ENCODE measurements at places on chromosomes 6 and 20.
A peak's percentile ranks its signal among the peaks of the same experiment; 100 is the strongest.

DNA sequence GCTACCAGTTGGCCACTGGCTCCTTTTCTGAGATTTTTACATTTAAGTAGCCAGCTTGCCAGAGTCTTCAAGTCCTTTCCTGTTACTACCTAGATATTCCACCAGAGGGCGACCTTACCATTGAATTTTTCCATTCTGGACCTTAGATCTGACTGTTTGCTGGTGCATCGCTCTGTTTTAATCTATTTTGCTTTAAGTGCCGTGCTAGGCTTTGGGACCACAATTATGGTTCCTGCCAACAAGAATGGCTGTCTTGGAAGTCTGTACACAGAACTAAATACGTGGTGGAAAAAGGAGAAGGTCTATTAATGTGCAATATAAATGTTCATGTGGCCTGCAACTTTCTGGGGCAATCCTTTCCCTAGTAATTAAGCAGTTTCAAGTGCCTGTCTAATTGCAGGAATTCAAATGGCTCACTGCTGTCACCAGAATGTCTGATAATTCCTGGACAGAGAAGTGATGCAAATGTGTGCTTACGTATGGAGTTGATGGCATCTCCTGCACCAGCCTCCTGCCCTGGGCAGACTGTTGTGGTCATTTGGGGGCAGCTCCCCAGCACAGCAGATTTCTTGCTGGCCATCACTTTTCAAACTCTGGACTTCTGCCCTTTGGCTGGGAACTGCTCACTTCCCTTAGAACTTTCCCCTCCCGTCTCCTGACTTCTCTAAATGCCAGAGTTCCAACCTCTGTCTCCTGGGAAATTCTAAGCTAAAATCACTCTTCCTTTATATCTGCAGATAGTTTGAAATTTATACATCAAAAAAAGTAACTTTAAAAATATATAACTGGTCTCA lies 5.6 kb upstream of the HLA-DOA start:
- DNase-seq = peak; percentile 70

GRCh38 chr20:46751856-46752255 lies 42.4 kb downstream of the SLC2A10 start:
- no peak for DNase-seq

DNA sequence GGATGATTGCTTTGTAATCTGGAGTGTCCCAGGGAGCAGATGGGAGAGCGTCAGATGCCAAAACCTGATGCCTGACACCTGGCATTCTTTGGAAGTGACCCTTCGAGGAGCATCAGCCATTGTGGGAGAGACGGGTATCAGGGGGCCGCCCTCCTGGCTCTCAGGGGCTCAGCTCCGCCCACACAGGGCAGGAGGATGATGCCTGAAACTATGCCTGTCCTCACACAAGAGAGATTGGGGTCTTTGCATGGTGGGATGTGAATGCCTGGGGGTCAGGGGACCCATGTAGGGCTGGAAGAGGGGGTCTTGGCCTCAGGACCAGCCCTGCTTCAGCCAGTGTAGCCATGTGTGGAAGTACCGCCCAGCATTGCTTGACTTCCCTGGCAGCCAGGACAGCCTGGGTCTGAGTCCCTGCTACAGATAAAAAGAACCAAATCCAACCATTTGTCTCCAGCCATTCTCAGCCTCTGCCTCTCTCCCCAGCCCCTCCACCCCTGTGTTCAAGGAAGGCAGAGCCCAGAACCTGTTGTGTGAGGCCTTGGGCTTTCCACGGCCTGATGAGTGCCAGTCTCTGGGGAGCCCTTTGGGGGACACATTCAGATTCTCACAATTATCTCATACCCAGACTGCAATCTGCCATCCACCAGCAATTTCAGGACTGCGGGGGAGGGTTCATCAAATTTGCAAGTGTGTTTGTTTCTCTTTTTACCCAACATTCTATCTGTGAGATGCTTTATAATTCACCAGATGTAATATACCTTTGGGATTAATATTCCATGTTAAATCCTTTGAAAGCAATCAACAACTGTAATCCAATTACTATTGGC lies 371.2 kb downstream of the PREX1 start:
- no peak for DNase-seq

DNA sequence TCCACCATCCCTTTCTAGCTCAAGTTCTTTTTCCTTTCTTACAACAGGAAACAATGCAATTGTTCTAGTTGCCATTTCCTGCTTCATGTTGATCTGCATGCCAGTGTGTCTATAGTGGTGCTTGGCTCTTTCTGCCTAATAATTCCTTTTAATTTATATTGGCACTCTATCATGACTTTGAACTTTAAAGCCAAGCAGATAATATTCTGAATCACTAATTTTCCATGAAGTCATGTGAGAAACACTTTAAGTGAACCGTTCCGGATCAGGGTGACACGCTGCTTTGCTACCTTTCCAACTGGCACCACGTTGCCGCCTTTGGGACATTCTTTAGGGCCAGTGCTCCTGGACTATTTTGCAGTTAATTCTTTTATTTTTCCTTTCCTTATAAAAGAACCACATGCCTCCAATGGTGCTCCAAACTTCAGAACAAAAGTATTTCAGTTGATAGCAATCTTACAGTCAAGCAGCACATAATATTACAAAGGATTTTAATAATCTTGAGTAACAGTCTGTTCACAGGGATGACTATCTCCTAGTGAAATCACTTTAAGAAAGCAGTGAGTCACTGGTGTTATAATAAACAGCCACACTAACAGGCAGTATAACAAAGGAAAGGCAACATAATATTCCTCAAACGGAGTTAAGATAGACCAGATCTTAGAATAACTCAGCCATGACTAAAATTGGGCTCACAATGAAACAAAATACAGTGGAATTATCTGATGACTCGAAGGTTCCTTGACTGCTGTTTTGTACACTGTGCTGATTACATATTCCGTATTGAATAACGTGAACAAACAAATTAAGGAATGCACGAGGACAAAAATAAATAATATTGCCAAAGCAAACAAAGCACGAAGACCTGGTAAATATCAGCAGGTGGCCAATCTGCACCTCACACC lies 19.0 kb upstream of the BLOC1S5 start:
- no peak for DNase-seq

DNA sequence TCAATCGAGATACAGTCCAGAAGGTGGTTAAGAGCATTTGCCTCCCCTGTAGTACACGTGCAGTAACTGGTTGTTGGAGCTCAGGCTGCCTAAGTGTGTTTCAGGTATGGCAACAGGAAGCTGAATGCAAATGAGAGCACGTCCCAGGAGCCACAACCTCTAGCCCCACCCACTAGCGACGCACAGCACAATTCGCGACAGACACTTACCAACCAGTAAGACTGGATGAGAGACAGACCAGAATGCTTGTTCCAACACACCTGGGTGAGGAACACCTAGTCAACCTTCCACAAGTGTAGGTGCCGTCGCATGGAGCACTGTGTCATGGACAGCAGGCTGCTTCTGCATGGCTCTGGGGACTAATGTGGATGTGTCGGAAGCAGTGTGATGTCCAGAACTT lies 7.2 kb upstream of the SERPINB1 start:
- no peak for DNase-seq

- DNase-seq = peak; percentile 10
These were observed 71.7 kb upstream of the MAP3K4 start for GRCh38 chr6:160919723-160920440.

- DNase-seq = no peak
These were observed 62.1 kb upstream of the BHLHE23 start for GRCh38 chr20:63068711-63069367.

- DNase-seq = no peak
These were observed 339.0 kb downstream of the SYNE1 start for GRCh38 chr6:152298055-152298647.

- DNase-seq = no peak
These were observed 649.8 kb upstream of the SLC35B3 start for GRCh38 chr6:9085054-9085708.

- no peak for DNase-seq
These were observed 229.3 kb downstream of the FARS2 start for GRCh38 chr6:5490501-5491069.

GRCh38 chr6:63426844-63427243 lies 107.1 kb upstream of the LGSN start:
- no peak for DNase-seq

DNA sequence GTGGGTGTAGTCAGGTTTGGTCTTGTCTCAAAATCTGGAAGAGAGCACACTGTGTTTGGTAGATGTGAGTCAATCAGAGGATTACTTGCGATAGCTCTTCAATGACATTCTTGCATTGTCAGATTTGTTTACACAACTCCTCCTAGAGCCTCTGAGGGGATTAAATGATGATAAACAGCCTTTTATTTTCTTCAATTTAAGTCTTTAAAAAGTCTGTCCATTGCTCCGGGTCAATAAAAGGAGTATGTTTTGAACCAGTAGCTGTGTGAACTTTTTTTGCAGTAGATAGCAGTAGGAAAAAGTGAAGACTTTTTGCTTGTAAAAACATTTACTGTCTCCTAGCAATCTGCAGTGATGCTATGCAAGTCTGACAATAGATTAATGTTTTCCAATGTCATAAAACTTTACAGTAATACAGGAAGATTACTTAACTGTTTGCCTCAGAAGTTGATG lies 49.9 kb downstream of the GJA1 start:
- DNase-seq = no peak

DNA sequence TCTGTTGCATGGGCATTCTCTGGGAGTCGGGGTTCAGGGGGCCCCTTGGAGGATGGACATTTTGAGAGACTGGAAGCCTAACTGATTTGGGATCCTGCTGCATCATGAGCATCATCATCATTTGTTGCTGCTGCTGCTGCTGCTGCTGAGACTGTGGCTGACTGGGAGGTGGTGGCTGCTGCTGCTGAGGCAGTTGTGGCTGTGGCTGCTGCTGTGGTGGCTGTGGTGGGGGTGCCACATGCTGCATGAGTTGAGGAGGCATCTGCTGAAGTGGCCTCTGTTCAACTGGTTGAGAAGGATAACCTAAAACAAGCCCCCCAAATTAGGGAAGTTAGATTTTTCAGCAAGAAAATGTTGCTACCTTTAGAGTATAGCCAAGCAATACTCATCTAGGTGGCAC lies 38.9 kb downstream of the TP53INP2 start:
- no peak for DNase-seq

- DNase-seq = no peak
These were observed 41.3 kb downstream of the FRK start for GRCh38 chr6:116019428-116019827.

DNA sequence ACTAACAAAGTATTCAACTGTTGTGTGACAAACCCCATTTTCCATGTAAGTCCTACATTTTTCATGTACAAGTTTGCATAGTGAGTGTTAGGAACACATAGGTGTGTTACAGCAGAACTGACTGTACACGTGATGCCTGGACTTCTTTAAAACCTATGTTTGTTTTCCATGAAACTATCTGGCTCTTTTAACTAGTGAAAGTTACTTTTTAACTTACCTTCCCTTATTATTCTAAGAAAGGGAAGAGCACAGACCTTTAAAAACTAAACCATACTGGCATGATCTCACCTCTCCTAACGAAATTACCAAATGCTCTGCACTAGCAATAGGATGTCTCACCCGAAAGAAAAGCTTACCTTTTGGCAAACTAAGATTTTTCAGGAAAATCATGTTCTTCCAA lies 87.8 kb downstream of the CENPW start:
- no peak for DNase-seq

DNA sequence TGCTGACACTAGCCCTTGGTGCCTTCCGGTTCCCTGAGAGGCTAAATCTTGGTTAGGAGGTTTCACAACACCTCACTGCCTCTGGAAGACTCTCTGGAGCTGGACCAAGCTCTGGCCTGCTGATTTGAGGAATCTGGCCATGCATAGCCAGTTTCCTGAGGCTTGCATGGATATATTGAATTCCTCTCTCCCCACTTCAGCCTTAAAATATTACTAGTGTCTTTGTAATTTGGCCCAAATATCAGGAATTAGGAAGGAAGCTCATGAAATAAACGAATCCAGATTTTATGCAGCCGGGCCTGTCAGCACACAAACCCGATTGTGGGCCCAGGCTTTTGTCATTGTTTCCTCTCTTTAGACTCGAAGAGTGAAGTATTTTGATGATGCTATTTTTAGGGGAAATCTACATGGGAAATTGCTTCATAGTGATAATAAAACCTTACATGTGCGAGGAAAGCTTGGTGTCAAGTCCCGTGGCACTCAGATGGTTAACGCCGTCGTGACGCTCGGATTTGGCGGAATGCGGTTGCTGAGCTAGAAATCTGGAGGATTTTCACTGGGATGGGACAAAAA lies 144.4 kb downstream of the PHACTR3 start:
- DNase-seq = no peak

- DNase-seq = no peak
These were observed 46.5 kb downstream of the PPARD start for GRCh38 chr6:35388772-35389352.

DNA sequence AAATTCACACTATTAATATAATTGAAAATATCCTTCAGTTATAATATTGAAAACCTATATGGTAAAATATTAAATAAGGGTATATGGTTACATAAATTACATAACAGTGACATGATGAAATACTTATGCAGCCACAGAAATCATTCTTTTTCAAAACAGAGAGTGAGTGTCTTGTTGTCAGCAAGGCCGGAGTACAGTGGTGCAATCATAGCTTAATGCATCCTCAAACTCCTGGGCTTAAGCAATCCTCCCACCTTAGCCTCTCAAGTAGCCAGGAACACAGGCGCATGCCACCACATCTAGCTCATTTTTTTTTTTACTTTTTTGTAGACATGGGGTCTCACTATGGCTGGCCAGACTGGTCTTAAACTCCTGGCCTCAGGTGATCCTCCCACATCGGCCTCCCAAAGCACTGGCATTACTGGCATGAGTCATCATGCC lies 40.4 kb downstream of the FAM8A1 start:
- DNase-seq = no peak

GRCh38 chr6:30689022-30689865 lies 1.5 kb downstream of the NRM start:
- no peak for DNase-seq

DNA sequence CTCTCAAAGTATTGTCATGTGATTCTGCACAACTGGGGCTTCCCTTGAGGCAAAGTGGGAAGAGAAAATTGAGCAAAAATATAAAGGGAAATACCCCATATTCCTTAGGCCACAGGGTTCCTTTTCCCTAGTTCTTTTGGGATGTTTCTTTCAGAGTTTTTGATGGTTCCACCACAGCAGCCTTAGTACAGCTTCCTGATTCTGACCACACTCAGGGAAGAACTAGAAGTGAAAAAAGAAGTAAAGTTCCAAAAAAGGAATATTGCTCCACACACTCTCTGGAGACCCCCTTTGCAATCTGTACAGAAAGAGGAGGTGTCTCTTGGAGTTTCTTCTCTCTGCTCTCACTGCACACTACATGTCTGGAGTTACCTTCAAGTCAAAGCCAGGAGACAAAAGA lies 27.9 kb upstream of the HLA-DQA2 start:
- DNase-seq = no peak

- DNase-seq = no peak
These were observed 1.8 kb downstream of the RRAGD start for GRCh38 chr6:89410231-89410761.

GRCh38 chr20:57124800-57125517 lies 141.5 kb downstream of the BMP7 start:
- DNase-seq = peak; percentile 40

- DNase-seq = no peak
These were observed 72.3 kb downstream of the ZNF133 start for GRCh38 chr20:18360635-18361034.

DNA sequence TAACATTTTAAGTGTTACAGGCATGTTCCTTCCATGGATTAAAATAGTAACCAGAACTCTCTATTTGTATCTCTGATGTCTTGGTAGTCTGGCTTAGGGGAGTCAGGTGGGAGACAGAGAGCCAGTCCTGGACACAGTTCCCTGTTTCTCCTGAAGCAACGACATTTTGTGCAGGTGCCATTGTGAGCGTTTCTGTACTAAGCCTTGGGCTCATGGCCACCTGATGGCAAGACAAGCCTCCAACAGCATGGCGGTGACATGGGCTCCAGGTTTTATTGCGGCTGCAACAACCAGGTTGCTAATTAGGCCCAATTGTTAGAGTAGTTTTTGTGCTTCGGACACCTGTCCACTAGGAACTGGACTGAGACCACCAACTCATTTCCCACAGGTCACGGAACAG lies 105.3 kb downstream of the PRDM13 start:
- DNase-seq = no peak
